ENCODE measurements at places on chromosomes 3 and 15.

DNA sequence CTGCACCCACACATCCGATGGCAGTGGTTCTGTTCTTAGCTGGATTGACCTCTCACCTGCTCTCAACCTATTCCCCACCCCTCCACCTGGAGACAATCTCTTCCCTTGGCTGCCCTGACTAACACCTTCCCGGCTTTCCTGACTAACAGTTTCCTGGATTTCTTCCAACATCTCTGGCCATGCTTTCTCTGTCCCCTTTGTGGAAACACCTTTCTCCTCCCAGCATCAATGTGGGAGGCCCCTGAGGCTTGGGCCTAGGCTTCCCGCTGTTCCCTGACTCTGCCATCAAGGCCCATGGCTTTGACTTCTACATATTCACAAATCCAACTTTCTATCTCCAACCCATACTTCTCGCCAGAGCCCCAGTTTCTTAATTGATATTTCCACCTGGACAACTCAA is 142.8 kb upstream of the ATP2B2 start:
- DNase-seq, result no peak

DNA sequence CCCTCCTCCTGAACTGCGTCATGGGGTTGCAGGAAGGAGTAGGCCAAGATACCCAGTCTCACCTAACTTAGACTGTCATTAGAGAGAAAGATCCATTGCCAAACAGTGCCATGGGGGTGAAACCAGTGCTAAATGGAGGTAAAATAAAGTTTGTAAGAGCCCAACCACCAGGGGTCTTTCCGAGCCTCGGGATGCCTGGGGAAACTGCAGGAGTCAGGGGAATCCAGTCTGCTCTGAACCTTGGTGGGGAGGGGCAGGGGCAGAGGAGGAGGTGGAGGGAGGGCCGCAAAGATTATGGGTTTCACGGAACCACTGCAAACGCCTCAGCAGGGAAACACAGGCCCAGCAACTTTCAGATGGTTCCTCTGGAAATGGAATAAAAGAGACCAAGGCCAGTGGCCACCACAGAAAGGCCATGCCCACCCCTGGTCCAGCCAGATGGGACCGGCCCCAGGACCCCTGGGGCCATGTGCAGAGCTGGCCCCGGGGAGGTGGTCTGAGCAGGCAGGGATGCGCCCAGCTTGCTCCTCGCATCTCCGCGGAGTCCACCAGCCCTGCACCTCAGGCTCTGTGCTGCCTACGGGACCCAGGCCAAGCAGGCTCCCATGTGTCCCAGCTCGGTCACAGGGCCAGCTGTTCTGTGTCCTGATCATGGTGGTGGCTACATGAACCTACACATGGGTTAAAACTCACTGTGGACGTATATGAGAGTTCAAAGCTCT is 19.8 kb upstream of the GP9 start:
- DNase-seq, result no peak

DNA sequence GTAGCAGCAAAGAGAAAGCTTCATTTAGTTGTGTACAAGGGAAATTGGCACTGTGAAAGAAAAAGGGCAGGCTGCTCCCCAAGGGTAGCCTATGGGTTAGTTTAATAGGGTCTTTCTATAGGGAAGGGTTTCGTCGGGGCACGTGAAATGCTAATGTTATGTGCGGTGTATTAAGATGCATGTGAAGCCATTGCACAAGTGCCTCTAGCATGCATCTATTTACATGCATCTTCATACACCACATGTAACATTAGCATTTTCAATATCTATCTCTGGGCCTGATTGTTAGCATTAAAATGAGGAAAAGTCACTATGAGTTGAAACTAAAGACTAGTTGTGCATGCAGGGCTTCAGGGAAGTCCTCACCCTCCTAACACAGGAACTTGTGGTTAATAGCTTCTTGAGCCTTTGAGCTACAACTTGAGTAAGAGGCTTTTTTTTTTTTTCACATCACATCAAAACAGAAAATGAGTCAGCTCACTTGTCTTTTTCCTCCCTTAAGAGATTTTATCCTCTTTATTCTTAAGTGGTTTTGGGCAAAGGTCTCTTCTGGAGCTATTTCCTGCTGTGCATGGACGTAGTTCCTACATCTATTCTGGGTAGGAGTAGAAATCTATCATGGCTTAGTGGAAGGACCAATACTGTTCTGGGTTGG is 613.4 kb downstream of the ZPLD1 start:
- no peak for DNase-seq

DNA sequence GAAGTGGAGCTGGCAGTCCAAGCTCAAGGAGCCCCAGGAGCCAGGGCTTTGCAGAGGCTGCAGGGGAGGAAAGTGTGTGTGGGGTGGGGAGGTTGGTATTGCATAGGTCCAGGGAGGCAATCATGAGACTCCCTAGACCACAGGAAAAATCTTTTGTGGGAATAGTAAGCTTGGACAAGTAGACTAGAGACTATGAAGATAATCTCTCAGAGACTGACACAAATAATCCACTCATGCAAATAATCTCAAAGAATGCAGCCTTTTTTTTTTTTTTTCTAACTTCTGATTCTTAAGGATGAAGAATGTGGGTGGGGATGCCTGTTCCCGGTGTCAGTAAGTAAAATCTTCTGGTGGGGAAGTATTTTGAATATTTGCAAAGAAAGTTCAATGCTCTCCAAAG is 113.7 kb downstream of the GREM1 start:
- DNase-seq, result no peak

DNA sequence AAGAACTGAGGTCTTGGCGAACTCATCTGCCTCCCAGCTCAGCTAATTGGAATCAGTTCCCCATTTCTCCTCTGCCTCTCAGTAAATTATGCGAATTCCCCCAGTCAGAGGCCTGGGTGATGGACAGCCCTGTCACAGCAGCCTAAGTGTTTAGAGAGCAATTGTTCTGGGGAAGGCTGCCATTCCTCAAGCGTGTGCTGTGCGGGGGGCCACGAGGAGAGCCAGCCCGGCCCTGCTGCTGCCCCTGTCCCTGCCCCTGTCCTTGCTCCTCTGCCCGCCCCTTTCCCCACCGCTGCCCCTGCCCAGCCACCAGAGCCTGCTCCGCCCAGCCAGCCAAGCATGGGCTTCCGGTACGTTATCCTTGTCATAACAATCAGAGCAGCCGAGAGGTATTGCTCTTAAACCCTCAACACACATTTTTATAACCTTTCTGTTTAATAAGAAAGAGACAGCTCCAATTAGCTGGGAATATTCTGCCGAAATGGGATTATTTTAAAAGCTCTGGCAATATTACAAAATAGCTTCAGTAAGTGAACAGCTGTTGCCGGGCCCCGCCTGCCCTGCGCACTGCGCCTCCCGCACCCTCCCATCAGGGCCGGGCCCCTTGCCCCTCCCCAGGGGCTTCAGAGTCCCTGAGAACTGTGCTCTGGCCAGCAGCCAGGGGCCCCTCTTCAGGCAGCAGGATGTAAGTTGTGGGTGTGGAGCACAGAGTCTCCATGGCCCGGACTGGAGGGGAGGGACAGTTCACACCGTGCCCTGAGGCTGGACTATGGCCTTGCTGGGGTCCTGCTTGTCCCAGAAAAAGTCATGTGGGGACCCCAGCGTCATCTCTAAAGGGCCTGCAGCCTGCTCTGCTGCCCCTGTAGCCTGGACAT is 12.4 kb upstream of the CACNA2D2 start:
- DNase-seq, result peak; percentile 10

- no peak for DNase-seq
Measured at GRCh38 chr15:40857601-40858341, 13.9 kb downstream of the SPINT1 start.

GRCh38 chr15:55366981-55367380 is 41.2 kb downstream of the CCPG1 start:
- DNase-seq, result no peak

Measured in NCI-H187 (cell line).